Activated CD4-positive, alpha-beta T cell treated with anti-CD3 and anti-CD28 coated beads, Interleukin-2, amount 50 U/mL, for 4 hours (primary cell): ENCODE measurements at places on chromosomes 6 and 20.

DNA sequence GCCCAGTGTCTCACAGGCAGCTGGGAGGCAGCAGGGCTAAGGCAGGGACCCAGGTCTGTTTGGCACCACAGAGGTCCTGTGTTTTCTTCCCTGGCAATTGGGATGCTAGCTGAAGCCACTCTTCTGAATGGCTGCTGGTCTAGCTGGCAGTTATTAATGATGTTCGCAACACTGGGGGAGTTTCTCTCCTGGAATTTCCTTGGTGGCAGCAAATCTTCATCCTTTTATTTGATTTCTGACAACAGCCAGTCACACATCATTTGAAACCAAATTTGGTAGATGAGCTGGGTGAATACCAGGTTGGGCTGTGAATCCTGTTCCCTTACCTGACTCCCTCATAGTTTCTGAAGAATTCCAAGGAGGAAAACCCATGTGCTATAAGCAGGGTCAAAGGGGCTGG, 40.8 kb upstream of the SLC4A11 start:
- no peak for DNase-seq

DNA sequence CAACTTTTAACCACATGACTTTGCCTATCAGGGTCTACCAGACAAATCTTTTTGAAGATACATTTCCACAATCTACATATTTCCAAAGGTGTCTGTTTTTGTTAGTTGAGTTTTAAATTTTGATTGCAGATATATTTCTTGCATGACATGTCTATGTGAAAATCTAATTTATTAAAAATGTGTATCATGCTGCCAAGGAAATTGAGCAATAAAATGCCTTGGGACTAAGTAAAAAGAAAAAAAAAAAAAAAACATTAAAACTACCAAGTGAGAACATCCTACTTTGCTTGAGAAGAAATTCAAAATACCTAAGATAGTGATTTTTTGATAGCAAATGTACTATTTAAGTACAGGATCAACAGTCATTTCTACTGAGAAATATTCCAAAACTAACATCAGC, 17.7 kb downstream of the SLC17A5 start:
- DNase-seq, result no peak

GRCh38 chr20:7470912-7471311, 469.3 kb downstream of the HAO1 start:
- no peak for DNase-seq

GRCh38 chr6:26187981-26188635, 100.9 kb downstream of the HFE start:
- no peak for DNase-seq

GRCh38 chr6:26576929-26577719, 19.6 kb upstream of the ABT1 start:
- DNase-seq, result peak; percentile 65

DNA sequence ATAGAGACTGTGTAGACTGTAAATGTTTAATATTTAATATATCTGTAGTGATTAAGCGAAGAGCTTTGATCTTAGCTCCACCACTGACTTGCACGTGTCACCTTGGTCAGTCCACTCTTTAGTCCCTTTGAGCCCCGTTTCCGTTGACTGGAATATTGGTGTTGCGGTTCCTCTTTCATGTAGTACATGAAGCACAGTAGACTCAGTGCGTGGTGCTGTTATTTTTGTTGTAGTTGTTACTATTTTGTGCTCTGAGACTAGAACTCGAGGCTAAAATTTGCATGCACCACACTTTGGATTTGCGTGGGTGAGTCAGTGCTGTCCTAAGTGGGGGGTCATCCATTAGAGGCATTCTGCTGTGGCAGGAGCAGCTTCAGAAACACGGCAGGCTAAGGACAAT, 291.4 kb downstream of the QKI start:
- DNase-seq, result no peak

- peak; percentile 93 for DNase-seq
Observed at GRCh38 chr6:31619805-31620585, 520 bp upstream of the PRRC2A start.

- no peak for DNase-seq
Observed at GRCh38 chr20:5827098-5827853, 77.1 kb downstream of the SHLD1 start.

DNA sequence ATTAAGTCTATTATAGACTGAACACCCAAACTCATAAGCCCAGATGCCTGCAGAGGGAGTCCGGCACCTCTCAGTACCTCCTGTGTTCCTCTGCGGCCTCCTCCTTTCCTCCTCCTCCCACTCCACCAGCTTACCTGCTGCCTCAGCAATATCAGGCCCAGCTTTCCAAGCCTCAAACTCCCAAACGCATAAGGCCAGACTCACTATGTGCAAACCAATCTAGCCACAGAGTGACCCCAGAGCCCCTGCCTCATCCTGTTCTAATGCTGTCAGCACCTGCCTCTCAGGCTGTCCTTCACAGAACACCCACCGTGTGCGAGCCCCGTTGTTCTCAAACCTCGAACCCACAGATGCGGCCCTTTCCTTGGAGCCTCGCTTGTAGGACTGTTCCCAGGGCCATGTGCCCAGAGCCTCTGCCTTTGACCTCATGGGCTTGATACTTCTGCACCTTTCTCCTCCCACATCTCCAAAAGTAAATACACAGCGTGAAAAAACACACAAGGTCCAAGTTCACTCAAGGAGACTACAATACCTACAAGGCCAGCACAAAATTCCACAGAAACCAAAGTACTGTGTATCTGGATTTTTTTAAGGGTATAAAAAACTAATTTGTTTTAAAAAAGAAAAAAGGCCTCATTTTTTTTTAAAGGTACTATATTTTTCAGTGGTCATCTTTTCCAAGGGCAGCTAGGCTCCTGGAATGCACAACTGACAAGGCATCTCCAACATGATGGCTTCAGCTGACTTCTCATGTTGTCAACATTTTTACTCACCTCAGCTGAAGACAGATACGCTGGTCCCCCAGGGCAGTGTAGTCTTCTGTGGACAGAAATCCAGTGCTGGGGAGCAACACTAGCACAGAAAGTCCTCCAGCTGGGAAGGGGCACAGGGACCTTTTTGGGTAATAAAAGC, 52.3 kb downstream of the ABHD12 start:
- DNase-seq, result no peak

- DNase-seq, result no peak
Observed at GRCh38 chr6:52976591-52977035, 18.5 kb downstream of the GSTA4 start.

DNA sequence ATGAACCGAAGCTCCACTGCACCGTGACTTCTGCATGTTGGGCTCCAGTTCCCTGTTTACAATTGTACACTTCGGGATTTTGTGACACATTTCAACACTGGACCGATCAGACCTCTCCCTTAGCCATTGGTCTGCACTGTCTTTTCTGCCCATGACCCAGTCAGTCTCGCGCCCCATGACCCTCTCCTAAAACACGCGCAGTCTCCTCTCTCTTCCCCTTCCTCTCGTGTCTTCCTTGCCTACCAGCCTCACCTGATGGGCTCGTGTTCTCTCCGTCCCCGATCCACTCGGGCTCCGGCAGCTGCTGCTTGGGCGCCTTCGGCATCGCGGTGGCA, 535 bp upstream of the ABCF1 start:
- DNase-seq, result no peak

DNA sequence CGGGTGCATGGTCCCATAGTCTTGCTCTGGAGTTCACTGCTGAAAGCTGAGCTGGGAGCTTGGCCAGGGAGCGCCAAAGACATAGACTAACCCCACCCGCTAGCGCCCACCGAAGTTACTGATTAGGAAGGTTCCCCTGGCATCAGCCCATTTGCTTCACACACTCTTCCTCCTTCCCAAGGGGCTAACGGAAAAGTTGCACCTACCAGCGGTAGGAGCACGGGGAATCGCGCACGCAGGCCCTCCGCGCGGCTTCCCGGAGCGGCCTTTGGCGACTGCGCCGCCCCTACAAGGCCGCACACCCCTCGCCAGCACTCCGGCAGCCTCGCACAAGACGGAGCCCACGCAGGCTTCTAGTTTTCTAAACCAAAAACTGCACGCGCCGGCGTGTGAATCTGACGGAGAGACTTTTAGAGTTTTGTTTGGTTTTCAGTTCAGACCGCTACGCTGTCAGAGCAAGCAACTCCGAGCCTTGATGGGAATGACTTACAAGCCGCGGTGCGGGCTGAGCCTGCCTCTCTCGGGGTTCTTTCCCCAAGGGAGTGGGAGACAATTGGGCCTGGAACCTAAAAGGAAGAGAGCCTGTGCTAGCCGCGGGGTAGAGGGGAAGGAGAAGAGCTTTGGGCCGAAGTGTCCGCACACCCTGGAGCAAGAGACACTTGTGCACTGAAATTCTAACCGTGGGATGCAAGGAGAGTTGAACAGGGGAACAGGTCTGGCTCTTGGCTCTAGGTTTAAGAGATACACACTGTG, 891 bp upstream of the POU3F2 start:
- DNase-seq, result no peak

DNA sequence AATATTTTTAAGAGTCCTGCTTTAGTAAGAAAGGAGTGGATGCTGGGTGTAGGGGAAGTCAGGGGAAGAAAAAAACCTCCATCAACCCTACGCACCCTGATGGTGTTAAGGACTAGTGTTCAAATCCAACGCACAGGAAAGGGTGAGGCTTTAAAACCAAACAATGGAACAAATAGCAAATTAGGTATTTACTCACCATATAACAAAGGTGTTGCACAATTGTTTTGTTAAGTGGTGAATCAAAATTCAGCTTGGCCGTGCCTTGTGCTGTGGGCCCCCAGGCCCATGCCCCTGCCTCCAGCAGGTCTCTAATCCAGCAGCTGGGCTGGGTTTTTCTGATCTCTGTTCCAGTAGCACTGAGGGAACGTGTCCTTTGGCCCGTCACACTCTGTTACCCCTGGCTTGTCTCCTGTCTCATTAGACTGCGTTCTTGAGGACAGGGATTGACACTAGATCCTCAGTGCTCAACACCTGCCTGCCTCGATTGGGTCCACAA, 11.8 kb downstream of the FAM83D start:
- no peak for DNase-seq

GRCh38 chr6:24240943-24241342, 114.9 kb downstream of the NRSN1 start:
- no peak for DNase-seq

DNA sequence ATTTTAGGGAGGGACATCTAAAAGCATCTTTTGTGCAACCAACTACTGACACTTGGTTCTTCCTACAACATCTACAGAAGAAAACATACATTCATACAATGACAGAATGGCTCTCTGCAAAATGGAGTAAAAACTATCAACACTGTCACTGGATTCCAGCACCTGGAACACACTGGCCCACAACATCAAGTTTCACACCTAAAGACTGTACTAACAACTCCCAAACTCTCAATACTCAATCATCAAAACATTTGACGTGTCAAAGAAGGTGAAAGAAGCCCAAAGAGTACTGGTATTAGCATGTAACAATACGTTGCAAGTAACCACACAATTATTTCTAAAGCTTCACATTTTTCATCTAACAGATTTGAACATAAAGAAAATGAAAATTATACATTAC, 2.1 kb downstream of the CPNE1 start:
- DNase-seq, result no peak

DNA sequence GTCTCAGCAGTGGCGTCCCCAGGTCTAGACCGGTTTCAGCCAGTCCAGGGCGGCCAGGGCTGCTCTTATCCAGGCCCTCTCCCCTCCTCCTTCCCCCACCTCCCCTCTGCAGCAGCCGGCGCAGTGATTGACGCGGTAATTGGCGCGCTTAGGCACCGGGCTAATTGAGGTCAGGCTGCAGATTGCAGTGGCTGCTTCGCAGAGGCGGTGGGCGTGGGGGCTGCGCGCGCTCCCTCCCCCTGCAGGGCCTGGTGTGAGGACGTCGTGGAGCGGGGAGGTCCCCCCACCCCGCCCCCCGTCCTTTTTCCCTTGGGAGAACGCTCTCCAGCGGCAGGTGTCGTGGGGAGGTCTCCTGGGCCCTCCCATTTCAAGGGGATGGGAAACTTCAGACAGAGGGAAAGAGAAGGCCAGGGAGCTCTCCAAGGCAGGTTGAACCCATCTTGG, 70.4 kb upstream of the BLCAP start:
- DNase-seq, result no peak

DNA sequence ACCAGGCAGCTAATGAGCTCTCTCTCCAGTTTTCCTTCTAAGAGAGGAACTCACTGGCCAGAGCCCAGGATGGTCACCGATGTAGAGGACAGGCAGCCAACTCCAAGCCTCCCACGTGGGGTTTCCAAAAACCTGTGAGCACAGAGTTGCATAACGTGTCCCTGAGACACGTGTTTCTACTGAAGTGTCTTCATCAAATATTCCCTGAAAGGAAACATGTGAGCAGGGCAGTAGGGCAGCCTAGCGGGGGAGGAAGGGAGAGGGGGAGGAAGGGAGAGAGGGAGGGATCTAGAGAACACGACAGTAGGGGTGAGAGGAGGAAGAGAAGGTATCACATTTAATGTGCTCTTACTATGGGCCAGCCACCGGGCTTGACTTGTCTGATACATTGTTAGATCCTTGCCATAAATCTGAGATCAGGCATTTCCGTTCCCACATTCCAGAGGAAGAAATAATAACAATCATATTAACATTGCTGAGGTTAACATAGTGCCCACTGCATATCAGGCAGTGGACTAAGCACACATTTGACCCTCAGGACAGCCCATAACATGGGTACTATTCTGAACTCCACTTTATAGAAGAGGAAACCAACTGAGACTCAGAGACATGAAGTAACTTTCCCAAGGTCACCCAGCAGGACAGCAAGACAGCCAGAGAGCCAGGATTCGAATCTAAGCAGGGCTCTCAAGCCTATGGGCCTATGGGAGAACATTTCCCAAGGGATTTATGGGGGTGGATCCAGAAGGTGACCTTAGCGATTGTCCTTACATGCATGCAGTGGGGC, 4.5 kb upstream of the SYS1 start:
- DNase-seq, result no peak

GRCh38 chr6:108350528-108350927, 55.7 kb downstream of the AFG1L start:
- no peak for DNase-seq

DNA sequence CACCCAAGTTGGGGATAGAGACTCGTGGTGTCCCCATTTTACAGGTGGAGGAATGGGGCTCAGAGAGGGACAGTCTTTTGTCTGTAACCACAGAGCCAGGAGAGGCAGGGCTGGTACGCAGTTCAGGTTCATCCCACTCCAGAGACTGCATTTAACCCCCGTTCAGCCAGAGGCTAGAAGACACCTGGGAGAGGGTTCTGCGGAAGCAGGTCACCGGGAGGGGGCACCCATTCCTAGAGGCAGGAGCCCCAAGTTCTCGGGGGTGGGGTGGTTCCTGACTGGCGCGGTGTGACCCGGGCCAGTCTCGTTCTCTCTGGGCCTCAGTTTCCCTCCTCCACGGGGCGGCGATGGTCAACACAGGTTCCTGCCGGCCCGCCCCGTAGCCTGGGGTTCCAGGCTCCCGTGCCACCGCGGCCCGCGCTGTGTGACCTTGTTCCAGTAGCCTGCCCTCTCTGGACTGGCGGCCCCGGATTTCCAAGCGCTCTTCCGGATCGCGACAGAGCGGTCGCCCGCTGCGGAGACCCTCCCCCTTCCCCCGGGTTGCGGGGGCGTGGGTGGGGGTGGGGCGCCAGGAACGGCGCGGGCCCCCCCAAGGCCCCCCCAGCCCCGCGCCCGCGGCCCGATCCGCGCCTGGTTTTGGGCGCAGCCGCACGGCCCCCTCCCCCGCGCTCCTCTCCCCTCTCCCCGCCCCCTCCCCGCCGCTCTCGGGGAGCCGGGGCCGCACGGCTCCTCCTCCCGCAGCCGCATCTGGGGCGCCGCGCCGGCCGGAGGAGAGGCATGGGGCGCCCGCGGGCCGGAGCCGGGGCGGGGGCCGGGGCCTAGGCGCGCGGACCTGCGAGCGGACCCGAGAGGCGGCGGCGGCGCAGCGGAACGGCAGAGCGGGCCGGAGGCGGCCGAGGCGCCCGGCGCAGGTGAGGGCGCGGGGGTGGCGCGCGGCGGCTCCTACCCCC, at the start of gene DLGAP4:
Gene DLGAP4, plus strand, starts transcription at position 738 of the 950 bp plus-strand sequence. CDS start 125,379 bp downstream, outside the sequence.
- no peak for DNase-seq
